ENCODE measurements at places on chromosomes 12 and 14. TPM values are rescaled to one million over a fixed set of nuclear protein-coding genes. Genes with fewer than 3 reads are reported as not detected.

- no peak for DNase-seq
These were observed 20.6 kb upstream of the ARID2 start for GRCh38 chr12:45708901-45709300.

DNA sequence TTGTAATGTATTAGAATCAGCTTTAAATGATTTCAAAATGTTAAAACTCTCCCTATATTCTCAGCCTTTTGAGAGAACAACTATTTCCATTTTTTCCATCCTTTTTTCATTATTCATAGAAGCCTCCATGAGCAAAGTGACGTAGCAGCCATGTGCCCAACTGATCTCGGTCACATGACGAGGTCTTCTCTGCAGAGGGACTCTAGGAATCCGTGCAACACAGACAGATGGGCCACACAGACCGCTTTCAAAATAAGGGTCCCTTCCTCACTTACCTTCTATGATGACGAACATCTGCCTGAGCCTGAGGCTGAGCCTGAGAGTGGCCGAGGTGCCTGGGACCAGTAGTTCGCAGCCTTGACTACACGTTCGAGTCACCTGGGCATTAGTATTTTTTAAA, 293.8 kb downstream of the FOXN3 start:
- no peak for DNase-seq

The GOLGA5 gene
- total RNA-seq: 22.7 TPM

The MON2 gene
- total RNA-seq: 17.4 TPM

GRCh38 chr14:104895786-104896661, 28.7 kb upstream of the PLD4 start:
- no peak for DNase-seq

- no peak for DNase-seq
These were observed 318.9 kb downstream of the SNAPC1 start for GRCh38 chr14:62081012-62081612.

DNA sequence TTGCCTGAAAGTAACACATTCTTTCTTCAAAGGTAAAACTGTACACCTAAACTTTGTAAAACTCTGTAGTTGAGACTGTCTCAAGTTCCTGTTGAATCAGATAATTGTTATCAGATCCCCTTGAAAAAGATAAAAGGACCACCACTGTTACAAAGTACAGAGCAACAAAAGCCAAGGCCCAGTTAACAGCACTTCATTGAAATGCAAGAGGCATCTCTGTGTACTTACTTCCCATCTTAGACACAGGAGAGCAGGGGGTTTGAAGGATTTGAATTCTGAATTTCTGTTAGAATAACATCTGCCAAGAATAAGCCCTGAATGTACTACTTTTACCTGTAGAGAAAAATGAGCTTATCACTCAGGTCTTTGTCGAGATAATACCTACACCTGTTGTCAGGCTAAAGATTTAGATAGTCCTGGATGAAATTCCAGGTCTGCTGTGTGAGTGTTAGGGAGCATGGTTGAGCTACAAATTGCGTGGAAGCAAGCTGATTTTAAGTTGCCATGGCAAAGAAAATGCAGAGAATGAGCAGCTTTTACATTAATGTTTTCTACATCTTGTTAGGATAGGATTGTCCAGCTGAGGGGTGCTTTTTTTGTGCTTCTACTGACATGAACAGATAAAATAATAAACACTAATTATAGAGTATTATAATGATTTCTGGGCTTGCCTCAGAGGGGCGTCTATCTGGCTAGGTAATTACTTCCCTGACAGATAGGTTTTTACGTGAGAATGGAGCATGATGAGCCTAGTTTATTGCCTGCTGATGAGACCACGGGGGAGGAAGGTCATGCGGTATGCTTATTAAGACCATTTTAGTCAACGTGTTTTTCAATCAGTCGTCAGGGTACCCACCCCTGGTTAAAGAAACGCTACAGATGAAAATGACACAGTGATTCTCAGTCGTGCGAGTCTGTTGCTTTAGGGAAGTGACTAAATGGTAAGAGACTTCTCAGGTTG, 309.2 kb downstream of the PAWR start:
- no peak for DNase-seq

- no peak for DNase-seq
These were observed 7.9 kb upstream of the SLC10A1 start for GRCh38 chr14:69804902-69805301.

DNA sequence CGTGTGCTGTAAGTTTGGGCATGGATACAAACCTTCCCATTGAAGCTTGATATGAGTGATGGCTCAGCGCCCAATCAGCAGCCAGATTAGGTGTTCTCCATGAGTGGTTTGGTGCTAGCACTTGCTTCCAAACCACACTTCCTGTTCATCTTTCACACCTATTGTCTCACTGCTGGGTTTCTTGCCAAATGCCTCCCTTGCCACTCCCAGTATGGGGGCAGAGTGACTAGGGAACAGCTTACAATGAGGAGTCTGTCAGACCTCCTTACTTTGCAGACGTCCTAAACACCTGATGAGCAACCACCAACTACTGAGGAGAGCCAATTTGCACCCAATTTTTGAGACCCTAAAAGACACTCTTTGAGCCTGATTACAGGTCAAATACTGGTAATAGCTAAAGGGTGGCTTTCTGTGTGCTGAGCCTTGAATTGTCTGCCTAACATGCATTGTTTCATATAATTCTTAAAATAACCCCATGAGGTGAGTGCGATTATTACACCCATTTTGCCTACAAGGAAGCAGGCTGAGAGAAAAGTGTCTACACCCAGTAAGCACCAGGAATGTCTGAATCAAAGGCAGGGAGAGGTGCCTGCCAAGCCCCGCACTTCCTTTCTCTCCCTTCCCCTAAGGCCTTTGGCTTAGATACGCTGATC, 48.4 kb upstream of the FOS start:
- no peak for DNase-seq

The MLEC gene
- total RNA-seq: 84.6 TPM

The DHH gene
- not detected for total RNA-seq

GRCh38 chr14:25953532-25954139, 644.2 kb downstream of the NOVA1 start:
- DNase-seq: no peak

DNA sequence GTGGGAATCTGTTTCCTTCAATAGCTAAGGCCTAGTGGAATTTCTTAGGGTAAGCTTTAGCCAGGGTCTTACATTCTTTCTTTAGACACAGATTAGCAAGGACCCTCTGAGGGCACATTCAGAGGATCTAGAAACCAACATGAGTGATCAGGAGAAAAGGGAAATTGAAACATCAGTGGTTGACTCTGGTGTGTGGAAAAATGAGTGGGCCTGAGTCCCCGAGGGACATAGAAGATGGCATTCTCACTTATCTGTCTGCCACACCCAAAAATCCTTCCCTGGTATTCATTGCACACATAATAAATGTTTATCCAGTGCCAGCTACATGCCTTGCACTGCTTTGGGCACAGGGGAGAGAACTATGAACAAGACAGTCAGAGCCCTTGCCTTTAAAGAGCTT, 82.9 kb downstream of the SSPN start:
- no peak for DNase-seq

DNA sequence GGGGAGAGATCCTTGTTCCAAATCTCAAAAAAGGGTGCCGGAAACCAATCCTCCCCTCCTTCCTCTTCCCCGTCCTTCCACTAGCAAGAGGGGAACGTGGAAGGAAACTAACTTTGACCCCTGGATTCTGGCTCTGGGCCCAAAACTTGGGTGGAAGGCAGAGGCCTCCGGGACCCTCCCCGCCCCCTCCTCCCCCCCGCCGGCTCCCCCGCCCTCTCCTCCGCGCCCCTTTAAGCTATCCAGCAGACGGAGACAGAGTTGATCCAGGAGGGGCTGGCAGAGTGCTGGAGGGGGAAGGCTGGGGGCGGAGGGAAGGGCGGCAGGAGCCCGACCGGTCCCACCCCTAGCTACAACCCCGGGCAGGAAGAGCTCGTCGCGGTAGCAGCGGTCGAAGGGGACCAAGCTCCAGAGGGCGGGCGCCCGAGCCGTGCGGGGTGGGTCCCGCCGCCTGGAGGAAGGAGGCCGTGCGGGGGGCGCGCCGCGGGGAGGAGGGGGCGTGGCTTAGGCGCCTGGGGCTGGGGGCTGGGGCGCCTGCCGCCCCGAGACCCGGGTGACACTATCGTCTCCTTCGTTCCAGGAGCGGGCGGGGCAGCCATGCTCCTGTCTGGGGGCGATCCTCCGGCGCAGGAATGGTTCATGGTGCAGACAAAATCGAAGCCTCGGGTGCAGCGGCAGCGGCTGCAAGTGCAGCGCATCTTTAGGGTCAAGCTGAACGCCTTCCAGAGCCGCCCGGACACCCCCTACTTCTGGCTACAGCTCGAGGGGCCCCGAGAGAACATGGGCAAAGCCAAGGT, at the start of gene NYNRIN:
Gene NYNRIN (plus strand): TSS at position 351 of the 794 bp plus-strand sequence. CDS start 244 bp downstream, at position 595.
- DNase-seq: no peak

DNA sequence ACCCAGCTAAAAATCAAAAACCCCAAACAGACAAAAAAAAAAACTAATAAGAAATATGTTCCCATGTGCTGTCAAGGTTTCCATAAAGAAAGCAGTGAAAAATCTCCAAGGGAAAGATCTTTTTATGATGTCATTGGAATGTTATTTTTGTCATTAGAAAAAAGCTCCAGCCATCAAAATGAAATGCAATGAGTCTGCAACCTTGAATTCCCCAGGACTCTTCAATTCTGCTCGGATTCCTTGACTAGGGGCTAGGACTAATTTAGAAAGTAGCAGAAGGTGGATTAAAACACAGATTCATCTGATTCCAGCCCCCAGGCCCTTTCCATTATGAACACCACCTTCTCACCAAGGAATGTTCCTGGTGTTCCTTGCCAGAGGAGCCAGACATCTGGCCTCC, 6.0 kb upstream of the PCNX1 start:
- peak; percentile 30 for DNase-seq

The TGFB3 gene
- total RNA-seq: not detected

DNA sequence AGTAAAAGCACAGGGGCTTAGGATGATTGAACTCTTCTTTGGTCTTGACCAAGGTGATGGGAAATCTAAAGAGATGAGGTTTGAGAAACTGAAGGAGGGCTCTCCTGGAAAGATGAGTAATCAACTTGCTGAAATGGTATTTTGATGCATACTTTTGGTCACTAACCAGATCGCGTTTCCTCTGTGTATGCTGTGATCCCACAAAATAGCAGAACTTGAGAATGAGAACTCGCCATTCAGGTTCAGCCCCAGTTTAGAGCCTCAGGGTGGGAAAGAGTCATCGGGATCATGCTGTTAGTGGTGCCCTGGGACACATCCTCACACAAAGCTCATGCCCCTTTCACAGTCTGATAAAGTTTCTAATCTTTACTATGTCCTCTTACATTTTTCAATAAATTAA, 488.8 kb downstream of the ETNK1 start:
- DNase-seq: no peak

GRCh38 chr12:71465796-71466195, 26.2 kb downstream of the LGR5 start:
- DNase-seq: no peak

GRCh38 chr14:29705801-29706200, 221.8 kb downstream of the PRKD1 start:
- no peak for DNase-seq

GRCh38 chr12:25200703-25201102, 5.7 kb downstream of the ETFRF1 start:
- no peak for DNase-seq

GRCh38 chr12:45446013-45446412, 230.1 kb downstream of the ANO6 start:
- DNase-seq: no peak

- no peak for DNase-seq
These were observed 6.3 kb downstream of the MGP start for GRCh38 chr12:14879222-14879933.

GRCh38 chr14:88384718-88385117, 739 bp upstream of the SPATA7 start:
- DNase-seq: no peak

- no peak for DNase-seq
These were observed 46.8 kb downstream of the AMN start for GRCh38 chr14:102969060-102969791.

The KRT77 gene
- total RNA-seq: not detected

The MSI1 gene
- total RNA-seq: not detected

DNA sequence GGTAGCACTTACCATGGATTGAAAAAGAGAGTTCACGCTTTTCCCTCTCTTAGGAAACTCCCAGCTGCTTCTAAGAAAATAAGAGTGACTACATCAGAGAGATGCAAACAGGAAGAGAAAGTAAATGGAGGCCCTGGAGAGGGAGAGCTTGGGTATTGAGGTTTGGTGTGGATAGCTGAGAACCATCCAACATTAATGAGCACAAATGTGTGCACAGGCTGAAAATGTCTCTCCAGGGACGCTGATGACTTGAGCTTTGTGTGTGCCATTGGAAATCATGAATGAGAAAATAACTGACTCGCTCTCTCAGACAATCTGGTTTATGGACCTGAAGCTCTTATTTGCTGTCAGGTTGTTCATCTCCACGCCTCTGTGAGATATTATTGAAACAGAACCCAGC, 318.8 kb downstream of the NRXN3 start:
- no peak for DNase-seq

The DNAI7 gene
- 0.88 TPM for total RNA-seq

GRCh38 chr12:46771268-46771827, 54.4 kb downstream of the SLC38A4 start:
- peak; percentile 52 for DNase-seq

DNA sequence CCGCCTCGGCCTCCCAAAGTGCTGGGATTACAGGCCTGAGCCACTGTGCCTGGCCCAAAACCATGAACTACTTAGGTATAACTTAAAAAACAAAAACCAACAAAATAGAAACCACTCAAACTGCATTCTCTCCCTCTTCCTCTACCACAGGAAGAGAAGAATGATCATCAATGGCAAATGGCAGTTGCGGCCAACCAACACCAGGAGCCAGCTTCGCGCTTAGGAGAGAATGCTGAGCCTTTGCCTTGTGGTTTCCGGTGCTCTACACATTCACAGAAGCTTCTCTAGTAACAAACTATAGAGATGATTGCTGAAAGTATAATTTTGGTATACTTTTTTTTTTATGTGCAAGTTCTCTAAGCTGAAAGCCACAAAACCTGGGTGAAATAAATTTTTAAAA, 17.1 kb downstream of the CATSPERB start:
- no peak for DNase-seq

DNA sequence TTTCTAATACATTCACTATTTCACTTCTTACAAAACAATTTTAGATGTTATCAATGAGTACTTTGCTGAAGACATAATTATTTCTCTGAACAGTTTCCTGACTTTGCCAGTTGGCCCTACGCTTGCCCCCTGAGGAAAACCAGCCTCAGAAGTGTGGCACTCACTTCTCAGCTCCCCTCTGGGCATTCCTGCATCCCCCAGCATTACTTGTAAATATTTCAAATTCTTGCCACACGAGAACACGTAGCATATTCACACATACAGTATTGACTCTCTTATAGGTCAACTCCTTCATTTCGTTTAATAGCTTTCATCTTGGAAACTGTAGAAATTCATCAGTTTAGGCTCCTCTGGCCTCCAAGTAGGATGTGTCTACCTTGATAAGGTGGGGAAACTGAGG, 65.2 kb downstream of the OTX2 start:
- DNase-seq: no peak

All from SJSA1 (cell line).